ENCODE measurements at places on chromosomes 5 and 9.

DNA sequence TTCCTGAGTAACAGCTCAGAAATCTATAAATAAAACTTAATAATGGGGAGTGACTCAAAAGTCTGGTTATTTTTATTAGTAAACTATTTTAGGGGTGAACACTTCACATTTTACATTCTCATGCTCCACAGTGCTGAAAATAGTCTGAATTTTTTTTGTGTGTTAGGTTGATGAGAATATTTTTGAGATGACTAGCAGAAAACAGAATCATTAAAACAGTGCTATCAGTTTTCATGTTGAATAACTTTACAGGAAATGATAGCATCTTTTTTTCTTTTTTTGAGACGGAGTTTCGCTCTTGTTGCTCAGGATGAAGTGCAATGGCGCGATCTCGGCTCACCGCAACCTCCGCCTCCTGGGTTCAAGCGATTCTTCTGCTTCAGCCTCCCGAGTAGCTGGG lies 60.3 kb downstream of the TMC1 start:
- no peak for DNase-seq

GRCh38 chr5:81766611-81767010 lies 15.7 kb upstream of the SSBP2 start:
- no peak for DNase-seq

DNA sequence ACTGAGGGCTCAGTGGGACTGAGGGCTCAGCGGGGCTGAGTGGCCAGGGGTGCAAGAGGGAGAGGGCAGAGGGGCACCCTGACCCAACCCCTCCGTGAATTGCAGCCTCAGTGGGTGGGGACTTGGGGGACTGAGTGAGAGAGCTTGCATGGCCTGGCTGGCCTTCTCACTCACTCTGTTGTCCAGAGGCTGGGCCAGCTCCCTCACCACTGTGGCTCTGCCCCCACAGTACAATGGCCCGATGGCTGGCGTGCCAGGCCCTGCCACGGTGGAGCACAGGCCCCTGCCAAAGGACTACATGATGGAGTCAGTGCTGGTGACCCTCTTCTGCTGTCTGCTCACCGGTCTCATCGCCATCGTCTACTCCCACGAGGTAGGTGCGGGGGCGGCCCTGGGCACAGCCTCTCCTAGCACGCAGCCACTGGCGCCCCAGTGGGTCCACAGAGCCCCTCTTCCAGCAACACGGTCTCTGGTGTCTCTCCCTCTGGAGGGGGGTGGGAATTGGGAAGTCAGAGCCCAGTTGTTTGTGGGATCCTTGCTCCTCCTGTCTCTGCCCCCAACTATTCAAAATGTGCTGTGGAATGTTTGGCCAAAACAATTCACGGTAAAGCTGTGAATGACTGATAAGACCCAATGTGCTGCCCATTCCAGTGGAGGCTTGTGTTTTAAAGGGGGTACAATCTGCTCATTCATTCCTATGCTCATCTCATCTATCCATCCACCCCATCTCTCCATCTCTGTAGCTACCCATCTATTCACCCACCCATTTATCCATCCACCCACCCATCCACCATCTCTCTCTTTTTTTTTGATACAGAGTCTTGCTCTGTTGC lies 10.7 kb downstream of the PRRT1B start:
- no peak for DNase-seq

- peak; percentile 34 for DNase-seq
Measured at GRCh38 chr5:91499943-91500531, 116.9 kb upstream of the ARRDC3 start.

- no peak for DNase-seq
Measured at GRCh38 chr9:21565155-21565554, 83.0 kb upstream of the IFNE start.

DNA sequence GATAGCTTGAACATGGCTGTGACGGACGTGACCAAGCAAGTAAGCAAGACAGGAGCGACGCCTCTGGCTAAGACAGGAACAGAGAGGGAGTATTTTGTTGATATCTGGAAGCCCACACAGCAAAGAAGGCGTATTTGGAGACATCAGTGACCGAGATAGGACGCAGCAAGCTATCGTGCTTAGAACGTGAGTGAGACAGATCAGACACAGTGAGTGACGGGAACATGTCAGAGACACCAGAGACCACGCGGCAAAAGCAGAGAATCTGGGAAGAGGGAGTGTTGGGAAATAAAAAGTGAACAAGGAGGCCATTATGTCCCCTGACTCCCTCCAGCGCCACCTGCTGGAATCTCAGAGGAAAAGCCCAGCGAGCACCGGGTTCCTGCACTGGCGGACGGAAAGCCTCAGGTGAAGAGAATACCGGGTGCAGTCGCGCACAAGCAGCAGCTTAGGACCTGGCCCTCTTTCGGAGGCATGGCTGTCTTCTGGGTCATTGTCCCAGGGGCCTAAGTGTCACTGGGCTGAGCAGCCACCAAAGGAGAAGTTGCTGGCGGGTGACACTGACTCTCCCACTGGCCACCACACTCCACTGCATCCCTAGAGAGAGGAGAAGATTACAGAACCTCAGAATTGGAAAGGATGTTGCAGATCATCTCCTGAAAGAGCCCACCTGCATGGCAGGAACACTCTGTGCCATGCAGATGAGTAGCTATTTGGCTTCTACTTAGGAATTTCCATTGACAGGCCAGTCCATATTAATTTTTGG lies 99.1 kb downstream of the FBXO38 start:
- no peak for DNase-seq

- DNase-seq, result no peak
Measured at GRCh38 chr5:171750311-171750788, 35.3 kb upstream of the SMIM23 start.

DNA sequence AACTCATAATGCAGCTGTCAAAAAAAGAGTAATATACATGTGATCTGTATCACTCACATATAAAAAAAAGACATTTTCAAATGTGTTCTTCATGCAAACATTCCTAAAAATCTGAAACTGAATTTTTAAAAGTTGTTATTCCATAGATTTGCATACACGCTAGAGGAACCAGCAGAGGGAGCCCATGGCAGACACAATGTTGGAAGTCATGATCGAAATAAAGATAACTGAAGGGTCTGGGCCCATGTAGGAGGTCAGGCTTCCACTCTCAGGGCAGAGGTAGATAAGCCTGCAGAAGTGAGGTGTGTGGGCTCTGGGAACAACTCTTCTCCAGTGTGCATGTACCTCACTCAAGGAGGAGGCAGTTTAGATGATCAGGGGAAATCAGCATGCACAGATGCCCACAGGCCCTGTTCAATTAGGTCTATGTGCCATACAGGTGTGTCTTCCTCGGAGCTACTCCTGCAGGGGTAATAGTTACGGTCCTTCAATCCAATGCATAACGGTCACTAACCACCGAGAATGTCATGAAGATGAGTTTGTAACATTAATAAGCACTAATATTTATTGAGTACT lies 208.6 kb downstream of the EPB41L4A start:
- DNase-seq, result peak; percentile 23

DNA sequence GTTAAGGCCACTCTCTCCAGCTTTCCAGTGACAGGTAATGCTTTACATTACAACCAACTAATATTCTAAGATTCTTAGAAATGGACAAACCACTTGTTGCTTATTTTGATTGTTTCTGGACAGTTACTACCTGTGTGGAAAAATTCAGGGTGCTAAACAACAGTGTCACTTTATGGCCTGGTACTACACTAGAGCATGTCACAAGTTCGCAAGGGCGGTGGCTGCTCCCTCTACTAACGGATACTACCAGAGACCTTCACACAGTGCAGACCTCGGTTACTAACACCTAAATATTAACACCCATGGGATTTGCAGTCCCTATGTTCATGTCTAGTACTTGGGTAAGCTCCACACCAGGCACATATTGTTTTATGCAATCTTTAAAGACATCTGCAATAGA lies 13.4 kb downstream of the HMGXB3 start:
- no peak for DNase-seq

DNA sequence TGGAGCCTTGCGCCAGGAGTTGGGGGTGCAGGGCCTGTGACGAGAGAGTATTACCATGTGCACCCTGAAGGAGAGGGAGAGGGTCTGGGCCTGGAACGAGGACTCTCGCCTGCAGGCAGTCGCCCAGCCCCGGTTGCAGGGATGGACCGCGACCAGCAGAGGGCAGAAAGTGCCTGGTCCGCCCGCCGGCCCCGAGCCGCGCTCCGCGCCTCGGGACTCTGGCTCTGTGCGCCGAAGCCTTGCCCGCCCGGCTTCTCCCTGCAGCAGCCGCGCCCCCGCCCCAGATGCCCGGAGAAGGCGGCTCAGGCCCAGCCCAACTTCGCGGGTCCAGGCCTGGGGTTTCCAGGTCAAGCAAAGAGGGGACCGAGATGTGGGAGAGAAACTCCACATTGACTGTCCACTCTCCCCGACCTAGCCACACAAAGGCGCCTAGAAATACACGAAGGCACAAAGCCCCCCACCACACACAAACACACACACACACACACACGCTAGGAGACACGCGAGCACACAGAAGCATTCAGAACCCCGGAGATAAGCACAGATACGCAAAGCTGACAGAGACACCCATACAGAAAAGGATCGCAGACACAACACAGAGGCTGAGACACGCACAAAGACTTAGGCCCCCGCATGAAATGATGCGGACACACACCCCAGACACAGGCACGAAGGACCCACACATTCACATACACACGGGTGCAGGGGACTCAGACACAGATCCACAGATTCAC lies 2.0 kb upstream of the LMX1B start:
- peak; percentile 8 for DNase-seq

GRCh38 chr5:172379481-172379880 lies 74.8 kb downstream of the SH3PXD2B start:
- DNase-seq, result no peak

GRCh38 chr5:179123491-179124272 lies 63.5 kb downstream of the ZNF354C start:
- no peak for DNase-seq

- DNase-seq, result peak; percentile 75
Measured at GRCh38 chr9:85200726-85201404, 531.3 kb downstream of the NTRK2 start.

DNA sequence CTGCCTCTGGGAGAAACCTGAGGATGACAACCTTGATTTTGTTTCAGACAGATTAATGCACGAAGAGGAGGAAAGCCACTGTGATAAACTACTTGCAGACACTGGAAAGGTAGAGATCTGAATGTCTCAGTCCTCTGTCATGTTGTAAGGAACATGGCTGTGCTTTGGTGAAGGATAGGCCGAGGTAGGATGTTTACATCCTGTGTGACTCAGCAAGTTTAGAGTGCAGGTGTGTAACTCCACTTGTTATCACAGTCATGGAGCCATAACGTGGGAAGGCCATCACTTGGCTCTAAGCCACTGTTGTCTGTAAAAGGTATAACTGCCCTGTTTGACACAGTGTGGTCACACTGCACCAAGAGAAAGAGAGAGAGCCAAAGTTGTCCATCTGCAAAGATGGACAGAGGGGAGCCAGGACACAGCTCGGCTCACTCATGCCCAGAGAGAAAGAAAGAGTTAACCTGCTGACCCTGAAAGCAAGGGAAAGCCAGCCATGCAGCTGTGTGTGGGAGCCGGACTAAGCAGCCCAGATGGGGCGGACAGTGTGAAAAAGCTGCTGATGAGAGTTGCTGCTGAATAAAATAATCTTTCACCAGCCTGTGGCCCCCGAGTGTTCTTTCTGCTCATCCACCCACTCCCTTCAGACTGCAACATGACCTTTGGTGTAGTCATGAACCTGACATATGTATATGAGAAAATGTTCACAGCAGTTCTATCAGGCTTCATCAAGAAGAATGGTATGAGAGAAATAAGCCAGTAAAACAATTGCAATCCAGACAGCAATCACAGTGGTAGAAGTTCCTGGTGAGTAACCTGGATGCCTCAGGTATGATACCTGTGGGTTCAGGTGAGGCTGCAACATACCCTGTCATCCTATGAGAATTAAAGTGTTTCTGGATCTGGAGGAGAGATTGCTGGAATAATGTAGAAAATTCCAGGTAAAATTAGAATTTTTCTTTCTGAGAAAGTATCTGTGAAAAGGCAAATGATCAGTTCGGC lies 115.9 kb downstream of the TARS1 start:
- no peak for DNase-seq

DNA sequence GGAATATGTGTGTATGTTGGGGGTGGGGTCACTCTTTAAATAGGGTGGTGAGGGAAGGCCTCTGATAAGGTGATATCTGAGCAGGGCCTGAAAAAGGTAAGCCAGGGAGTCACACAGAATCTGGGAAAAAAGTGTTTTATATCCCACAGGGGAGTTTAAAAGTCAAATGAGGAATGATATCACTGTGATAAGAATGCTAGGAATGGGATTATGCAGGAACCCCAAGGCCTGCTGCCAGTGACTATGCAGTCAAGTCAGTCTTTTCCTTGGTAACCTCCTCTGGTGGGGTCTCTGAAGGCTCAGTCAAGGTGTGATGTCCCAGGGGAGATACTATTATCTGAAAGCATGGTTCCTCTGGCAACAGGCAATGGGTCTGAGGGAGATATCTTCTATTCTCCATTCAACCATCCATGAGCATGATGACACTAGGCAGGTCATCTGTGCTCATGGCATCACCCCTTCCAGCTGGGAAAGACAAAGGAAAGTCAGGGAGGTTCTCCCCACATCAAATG lies 53.5 kb downstream of the GRIA1 start:
- DNase-seq, result no peak

DNA sequence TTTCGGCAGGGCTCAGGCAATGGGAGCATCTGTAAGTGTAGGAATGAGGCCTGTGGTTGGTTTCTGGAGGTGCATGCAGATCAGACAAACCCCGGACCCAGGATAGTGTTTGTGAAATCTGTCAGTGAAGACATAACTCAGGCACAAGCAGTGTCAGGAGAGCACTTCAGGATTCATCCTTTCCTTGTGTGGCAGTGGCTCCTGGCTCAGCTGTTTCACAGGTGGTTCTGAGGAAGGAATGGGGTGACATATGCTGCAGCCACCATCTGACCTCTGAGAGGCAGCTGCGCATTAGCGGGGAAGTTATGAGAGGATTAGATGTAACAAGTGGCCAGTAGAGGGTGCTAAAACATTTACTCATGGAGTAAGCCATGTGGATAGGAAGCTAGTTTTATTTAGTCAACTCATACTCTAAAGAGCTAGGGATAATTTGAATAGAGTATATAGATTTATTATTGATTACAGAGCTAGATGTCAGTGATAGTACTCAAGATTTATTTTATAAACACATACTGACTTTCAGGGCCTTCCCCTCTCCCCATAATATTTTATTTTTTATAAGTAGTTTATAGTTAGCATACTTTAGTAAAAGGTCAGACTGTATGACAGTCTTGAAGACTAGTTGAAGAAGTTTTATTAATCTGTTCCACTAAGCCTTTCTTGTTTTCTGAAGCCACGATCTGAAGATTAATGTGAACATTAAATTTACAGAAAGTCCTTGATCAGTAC lies 28.4 kb downstream of the NNT start:
- DNase-seq, result peak; percentile 55

- no peak for DNase-seq
Measured at GRCh38 chr5:53253421-53253871, 143.9 kb upstream of the MOCS2 start.
